GM23248 (cell line): ENCODE measurements at places on chromosomes 12 and 14.

GRCh38 chr12:31477687-31478086 lies 113.2 kb downstream of the DENND5B start:
- no peak for DNase-seq

- DNase-seq: no peak
Measured at GRCh38 chr14:41817626-41818025, 210.9 kb downstream of the LRFN5 start.

- no peak for DNase-seq
Measured at GRCh38 chr14:76391981-76392690, 16.2 kb downstream of the ESRRB start.

GRCh38 chr14:33114331-33114730 lies 175.7 kb downstream of the NPAS3 start:
- peak; percentile 27 for DNase-seq

DNA sequence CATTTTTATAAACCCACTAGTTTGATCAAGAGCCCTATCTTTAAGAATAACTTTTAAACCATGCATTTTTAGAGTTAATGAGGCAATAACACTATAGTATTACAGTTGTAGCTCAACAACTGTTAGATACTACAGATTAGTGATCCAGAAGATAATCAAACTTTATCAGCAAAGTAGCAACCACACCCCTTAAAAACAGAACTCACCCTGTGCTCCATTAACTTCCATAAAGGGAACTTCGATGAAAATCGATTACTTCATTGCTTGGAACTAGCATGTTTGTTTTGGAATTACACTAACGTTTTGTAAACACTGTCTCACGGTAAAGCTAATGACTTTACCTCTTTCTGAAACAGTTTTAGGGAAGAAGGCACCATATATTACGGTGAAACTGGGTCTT lies 1.4 kb downstream of the SGPP1 start:
- DNase-seq: peak; percentile 14

DNA sequence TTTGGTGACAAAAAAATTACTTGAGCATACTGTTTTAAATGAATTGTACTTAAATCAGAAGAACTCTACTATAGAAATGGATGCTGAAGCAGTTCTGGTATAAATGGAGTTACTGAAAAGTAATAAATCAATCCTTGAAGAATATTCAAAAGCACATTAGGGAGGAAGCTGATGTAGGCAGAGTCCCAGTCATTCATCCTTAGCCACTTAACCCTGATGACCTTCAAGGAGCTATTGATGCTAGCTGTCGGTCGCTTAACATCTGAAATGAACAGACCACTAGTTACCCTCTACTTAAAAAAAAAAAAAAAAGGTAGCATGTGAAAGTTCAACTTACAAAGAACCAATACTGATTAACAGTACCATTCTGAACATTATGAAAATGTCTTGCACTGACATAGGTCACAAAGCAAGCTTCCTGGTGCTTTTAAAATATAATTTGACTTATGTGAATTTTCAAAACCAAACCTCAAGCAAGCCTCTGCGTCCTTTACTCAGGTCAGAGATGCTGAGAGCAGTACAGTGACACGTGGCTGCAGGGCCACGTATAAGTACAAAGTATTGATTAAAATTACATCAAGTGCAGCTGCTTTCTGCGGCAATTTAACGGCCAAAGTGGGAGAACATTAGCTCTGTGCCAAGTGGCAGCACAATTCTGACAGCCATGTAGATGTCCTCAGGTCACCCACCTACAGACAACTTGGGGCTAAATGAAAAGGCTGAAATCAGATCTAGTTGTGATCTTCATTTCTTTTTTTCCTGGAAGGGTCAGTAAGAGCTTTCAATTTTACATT lies 18.1 kb downstream of the PPM1H start:
- no peak for DNase-seq

DNA sequence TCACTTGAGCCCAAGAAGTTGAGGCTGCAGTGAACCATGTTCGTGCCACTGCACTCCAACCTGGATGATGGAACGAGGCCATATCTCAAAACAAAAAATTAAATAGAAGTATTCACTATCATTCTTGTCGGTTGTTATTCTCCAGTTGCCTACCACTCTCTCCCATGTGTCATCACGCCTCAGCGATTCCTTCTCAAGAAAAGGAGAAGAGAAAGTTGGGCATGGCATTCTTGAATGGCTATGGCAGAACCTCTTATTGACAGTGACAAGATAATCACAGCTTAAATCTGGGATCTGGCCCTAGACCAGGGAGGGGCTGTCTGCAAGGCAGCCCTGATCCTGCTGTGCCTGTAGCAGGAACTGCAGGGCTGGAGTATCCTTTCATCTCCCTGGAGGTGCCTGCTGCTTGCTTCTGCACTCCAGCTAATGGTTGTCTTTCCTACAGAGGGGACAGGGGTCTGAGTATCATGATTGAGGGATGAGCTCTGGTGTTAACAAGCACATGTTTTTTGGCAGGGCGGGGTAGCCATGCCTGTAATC lies 12.8 kb upstream of the MLEC start:
- no peak for DNase-seq

DNA sequence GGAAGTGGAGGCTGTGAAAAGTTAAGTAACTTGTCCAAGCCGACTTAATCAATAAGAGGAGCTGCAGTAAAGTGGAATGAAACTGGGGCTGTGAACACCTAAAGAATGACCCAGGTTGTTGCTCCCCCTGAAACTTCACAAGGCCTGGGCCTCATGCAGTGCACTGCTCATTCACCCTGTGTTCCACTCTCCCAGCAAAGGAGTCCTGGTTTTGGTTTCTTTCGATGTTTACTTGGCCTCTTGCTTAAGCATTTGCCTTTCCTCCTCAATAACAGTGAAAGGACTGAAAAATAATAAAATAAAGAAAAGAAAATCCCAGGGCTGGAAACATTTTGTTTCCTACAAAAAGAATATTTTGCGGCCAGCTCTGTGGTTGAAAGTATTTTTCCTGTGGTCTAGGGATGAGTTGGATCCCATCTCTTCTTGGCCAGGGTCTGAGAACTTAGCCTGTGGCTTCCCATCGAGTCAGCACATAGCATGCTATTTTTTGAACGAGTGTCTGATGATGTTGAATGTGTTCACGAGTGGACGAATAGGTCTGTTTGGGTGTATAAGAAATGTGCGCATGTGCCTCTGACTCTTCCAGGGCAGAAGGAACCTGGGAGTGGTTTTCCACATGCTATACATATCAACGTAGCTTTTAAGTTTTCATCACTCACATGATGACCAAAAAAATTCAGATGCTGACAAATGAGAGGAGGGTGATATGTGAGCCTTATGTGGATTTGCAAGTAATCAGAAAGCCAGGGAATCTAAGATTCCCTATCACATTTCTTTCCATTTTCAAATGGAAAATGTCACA lies 349.8 kb downstream of the ZFP36L1 start:
- DNase-seq: peak; percentile 64

DNA sequence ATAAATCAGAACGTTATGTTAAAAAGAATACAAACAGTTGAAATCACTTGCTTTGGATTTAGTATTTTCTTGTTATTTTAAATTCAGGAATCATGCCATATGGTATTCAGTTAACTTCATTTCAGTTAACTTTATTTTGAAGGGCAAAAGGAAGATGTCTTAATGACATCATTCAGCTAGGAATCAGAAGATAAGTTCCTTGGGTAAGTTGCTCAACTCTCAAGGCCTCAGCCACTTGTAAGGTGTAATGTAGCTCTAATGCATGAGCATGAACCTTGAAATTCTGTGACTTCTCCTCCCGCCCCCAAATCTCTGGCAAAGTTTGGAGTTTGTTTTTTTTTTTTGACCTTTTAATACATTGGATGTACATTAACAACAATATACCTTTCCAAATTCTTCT lies 42.6 kb downstream of the FRS2 start:
- peak; percentile 41 for DNase-seq

DNA sequence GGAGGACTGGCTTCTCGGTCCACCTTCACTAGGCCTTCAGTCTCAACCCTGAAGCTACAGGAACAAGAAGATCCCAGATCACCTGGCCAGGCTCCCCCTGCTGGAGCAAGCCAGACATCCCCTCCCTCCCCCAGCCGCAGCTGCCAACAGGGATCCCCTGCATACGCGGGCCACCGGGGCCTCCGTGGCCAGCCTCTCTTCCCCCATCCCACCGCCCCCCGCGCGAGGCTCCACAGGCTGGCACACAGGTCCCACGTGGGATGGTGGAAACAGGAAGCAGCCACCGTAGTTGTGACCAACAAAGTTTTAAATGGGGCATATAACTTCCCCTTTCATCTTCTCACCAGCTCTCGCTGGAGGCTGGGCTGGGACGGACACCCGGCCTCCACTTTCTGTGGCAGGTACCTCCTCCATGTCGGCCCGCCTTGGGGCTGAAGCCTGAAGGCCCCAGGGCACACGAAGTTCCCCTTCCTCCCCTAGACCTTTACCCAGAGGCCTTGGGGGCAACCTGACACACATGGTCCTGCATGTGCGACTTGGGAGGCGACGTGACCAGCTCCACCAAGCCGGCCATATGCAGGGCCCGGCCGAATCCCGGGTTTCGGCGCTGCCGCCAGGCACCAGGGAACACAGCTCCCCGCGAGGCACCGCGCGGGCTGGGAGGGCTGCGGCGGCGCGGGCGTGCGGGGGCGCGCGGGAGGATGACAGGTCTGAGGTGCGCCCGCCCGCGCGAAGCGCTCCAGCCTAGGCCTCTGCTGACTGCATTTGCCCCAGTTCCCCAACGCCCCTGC lies 44.4 kb upstream of the PNMA1 start:
- peak; percentile 72 for DNase-seq

DNA sequence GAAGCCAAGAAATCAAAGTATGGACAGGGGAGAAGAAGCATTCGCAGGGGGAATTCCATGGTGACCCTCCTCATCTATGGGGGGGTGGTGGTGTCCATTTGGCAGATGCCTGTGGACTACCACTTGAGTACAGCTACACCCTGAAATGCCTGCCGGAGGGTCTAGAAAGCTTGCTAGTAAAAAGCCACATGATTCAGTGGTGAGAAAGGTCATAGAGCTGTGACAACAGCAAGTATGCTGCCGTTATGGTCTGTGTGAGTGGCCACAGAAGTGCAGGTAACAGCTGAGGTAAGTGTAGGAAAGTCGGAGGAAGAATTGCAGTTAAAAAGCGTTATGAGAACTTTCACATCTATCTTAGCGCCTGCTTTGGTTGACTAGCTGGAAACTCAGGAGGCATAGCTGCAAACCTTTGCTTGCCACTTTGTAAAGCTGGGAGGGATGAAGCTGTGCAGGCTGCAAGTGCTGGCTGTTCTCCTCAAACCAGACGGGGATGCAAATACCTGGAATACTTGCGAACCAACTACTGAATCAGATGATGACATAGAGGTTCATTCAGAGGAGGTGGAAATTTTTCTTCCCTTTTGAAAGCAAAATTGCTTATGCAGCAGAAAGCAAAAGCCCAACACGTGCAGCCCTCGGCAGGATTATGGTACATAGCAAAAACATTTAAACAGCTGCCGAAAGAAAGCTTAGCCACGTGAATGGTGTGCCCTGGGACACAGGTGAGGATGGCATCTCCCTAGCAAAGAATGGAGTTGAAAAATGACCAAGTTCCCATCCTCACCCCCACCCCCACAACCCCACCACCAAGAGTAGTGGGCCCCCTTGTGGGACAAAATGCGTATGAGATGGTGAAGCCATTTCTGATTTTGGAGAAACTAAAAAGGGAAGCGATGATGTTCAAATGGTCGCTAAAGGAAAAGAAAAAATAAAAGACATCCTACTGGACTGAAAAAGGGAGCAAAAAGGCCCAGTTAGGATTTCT lies 287.0 kb downstream of the RERGL start:
- DNase-seq: no peak

DNA sequence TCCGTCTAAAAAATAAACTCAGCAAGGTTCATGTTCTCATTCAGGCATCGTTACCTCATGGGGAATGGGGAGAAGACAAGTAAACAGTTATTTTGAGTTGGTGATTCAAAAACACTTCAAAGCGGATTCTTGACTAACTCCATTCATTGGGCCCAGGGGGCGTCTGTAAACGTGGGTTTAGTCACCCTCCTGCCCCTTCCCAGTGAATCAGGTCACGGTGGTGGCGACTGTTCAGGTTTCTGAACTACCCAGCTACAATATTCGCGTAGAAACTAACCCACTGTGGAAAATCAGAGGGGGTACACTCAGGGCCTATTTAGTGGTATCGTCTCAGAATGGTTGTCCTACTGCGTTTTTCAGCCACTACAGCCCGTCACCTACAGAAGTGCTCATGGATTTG lies 15.2 kb downstream of the OR6S1 start:
- DNase-seq: peak; percentile 37

GRCh38 chr14:26128931-26129671 lies 468.7 kb downstream of the NOVA1 start:
- peak; percentile 1 for DNase-seq

DNA sequence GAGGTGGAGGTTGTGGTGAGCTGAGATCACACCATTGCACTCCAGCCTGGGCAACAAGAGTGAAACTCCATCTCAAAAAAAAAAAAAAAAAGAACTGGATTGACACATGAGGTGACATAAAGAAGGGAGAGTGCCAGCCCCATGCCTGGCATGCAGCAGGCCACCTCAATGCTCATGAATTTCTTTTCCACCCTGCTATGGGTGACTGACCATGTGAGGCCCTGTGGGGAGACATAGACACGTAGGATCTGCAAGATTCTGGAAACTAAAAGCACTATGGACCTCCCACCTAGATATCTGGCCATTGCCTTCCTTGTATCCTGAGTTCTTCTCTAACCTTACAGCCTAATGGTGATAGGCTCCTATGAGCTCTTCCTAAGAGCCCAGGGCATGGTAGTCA lies 5.6 kb upstream of the ACTN1 start:
- no peak for DNase-seq

DNA sequence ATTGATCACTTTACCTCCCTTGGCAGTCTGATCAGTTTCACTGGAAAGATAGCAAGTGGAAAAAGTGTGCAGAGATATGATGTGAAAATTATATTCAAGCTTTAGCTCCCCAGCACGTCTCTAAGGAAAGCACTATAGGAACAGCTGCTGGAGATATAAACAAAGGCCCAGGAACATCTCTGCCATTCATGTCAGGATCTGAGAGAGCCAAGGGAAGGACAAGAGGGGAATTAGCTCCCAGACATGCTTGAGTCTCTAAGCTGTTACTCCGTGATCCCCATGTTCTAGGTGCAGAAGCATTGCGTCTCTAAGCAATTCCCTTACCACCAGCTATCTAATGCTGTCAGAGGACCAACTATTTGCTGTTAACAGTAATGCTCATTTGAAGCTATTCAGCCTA lies 700.2 kb downstream of the DIO2 start:
- DNase-seq: no peak

DNA sequence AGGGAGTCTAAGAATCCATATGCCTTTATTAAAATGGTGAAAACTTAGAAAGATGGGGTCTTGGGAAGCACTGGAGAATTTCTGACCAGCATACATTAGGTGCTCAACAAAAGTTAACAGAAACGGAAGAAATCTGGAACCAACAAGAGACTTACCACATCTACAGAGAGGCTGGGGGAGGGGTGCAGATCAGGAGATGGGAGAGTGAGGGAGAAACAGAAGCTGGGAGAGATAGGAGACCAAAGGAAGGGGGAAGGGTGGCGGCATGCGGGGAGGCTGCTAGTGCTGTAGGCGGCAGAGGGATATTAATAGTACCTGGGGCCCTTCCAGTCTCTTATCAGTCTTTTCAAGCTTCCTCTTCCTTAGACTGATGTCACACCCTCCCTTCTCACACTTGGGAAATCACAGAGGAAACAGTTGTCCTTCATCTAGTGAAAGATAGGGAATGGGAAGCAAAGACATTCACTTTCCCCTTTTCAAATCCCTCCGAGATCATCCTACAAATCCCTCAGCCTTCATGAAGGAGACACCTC lies 18.1 kb downstream of the ZBTB39 start:
- no peak for DNase-seq
